Stimulated activated CD4-positive, alpha-beta T cell treated with anti-CD3 and anti-CD28 coated beads, Interleukin-1b, Interleukin-23, amount 100 ng/mL, for 24 hours (primary cell): ENCODE measurements at places on chromosomes 1 and 21.

GRCh38 chr1:184194236-184194635, 142.7 kb downstream of the TSEN15 start:
- DNase-seq: no peak

DNA sequence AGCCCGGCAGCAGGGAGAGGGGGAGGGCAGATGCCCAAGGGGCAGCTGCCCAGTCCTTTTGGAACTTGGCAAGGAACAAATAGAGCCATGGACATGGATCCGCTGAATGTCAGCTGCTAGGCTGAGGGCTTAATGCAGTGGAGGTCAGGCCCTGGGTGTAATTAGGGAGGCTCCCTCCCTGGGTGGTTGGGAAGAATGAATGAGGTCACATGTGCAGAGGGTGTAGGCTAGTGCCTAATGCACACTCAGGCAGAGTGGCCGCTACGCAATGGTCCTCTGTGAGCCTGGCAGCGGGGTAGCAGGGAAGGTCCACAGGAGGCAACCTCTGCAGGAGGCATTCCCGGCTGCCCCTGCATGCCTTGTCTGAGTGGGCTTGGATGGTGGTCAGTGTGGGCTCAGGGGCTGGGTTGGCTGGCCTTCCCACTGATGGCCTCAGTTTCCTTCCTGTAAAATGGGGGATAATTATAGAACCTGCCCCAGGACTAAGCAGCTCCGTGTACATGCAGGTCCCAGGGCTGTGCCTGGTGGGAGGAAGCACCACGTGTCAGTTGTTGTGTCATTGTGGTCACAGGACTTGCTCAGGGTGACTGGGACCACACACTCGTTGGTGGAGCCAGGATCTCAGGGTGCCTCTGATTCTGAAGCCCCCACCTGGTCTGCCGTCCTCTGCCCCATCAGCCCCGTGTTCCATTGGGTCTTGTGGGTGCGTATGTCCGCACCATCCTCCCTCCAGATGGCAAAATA, 81.6 kb upstream of the ACTL8 start:
- no peak for DNase-seq

DNA sequence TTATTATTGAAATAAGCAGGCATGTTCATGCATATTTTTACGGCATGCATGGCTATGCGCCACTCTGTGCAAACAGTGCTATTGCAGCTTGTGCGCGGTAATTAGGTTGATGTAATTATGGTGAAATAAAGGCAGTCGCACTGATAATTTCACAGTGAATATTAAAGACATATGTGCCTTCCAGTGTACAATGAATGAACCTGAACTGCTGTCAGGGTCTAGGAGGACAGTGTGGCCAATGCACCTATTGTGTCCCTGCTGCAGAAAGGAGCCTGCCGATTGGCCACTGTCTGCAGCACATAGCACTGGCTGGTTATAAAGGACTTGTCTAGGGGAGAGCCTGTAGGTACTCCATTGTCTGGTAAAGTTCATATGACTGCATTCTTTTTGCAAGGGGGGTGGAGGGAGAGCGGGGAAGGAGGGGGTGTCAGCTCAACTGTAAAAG, 340.4 kb downstream of the USP25 start:
- DNase-seq: no peak

DNA sequence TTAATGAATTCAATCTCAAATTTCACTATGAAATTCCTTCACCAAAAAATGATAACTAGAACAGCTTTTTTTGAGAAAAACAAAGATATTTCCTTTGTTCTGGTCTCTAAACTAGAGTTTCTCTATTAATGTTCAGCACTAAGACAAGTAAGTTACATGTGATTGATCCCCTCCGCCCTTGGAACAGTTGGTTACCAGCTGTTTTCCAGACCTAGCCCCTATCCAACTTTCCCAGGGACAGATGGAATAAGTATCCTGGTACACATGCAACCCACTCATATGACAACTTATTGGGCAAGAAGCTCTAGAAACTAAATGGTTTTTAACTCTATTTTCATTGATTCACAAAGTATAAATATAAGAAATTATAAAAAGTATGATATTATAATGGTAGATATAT, 140.4 kb downstream of the COP1 start:
- no peak for DNase-seq

DNA sequence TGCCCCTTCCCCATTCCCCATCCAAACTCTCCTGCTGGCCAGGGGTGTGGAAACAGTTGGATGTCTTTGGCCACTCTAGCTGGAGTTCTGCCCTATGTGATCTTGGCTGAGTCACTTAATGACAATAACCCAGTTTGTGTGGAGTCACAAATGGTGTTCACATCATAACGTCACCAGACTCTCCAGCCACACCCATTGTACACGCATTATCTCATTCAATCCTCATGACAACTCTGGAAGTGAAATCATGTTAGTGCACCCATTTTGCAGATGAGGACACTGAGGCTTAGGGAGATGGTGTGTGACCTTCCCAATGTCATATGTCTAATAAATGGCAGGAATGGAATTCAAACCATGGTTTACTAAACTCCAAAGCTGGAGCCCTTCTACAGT, 1.2 kb upstream of the CDA start:
- DNase-seq: no peak

DNA sequence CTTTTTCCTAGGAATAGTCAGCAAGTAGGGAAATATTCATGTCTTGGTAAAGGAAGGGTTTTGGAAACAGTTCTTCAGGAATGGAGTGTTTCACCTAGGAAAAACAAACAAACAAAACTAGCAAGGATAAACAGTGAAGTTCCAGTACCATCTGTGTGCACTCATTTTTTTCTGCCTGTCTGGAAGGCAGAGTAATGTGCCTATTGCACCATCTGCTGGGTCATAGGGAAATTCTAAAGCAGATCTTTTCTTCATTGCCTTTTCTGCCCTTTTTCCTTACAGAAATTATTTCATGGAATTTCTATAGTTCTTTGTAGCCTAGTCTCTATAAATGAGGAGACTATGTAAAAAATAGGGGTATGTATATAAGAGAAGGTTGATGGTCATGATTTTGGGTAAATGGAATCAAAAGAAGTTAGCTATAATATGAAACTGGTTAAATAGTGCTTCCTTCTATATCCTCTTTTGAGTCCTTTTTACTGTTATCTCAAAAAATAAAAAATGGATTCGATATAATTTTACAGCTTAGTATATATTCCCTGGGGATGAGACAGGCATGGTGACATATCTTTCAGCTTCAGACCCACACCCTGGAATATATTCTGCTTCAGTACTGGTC, 3.4 kb upstream of the HRNR start:
- no peak for DNase-seq

GRCh38 chr1:112678605-112679004, 4.1 kb downstream of the MOV10 start:
- DNase-seq: no peak

GRCh38 chr1:83086346-83086745, 912.6 kb downstream of the TTLL7 start:
- no peak for DNase-seq

DNA sequence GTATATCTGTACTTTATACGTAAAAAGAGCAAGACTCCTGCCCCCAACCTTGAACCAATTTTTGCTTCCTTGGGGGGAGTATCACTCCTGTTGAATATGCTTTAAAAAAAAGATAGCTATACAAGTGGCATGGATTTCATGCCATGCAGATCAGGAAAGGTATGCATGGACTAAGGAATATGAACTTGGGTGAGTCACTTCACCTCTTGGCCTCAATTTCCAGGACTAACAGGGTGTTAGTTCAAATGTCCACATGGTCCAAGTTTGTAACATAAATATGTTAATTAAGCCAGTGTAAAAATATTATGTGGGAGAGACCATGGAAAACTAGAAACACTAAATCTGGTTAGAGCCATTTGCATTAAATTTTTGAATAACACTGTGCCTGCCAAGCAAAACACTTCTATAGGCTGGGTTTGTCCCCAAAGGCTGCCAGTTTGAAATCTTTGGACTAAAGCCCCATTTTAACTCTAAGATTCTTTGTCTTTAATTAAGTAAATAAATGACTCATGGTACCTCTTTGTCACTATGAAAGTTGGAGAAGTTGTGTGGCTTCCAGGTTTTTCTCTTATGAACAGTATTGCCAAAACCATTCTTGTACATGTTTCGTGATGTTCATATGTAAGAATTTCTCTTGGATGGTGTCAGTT, 33.1 kb downstream of the FAM177B start:
- DNase-seq: no peak

- DNase-seq: no peak
Observed at GRCh38 chr1:43067977-43068751, 103.9 kb downstream of the EBNA1BP2 start.

DNA sequence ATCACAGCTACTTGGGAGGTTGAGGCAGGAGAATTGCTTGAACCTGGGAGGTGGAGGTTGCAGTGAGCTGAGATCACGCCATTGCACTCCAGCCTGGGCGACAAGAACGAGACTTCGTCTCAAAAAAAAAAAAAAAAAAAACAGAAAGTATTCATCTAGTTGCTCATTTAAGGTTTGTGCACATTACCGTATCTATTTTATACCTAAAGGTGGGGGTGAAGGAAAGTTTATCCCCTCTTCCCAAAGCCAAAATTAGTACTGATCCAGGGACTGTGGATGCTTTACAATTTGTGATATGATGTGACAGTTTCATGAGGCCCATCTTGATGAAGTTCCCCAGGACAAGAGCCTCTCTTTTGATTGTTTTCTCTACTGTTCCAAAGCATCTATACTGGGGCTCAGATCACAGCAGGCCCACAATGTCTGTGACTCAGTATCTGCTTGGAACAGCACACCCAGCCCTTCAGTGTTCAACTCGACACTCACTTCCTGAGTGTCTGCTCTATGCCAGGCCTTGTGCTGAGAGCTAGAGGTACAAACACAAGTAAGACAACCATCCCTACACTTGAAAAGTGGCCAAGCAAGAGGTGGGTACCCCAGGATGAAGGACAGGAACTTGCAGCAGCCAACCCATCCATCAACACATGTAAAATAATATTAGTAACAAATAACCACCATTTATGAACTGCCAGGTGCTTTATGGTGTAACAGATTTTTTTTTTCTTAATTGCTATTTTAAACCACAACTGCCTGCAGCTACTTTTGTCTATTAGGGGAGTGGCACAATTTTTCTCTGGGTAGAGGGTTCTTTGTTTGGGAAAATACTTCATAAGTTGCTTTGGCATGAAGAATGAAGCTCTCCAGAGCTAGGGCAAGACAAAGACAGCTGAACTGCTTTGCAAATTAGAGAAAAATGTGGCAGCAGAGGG, 29.0 kb upstream of the KHDRBS1 start:
- DNase-seq: no peak

- no peak for DNase-seq
Observed at GRCh38 chr1:8169364-8170058, 143.4 kb upstream of the ERRFI1 start.

DNA sequence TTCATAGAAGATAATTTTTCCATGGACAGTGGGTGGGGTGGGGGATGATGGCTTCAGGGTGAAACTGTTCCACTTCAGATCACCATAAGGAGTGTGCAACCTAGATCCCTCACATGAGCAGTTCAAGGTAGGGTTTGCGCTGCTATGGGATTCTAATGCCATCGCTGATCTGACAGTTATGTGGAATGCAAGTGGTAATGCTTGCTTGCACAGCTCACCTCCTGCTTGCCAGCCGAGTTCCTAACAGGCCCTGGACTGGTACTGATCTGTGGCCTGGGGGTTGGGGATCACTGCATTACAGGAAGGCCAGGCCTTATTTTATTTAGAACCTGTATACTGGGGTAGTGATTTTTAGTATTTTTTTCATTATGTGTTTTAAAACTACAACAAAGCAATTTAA, 22.0 kb downstream of the MAN1A2 start:
- DNase-seq: no peak

DNA sequence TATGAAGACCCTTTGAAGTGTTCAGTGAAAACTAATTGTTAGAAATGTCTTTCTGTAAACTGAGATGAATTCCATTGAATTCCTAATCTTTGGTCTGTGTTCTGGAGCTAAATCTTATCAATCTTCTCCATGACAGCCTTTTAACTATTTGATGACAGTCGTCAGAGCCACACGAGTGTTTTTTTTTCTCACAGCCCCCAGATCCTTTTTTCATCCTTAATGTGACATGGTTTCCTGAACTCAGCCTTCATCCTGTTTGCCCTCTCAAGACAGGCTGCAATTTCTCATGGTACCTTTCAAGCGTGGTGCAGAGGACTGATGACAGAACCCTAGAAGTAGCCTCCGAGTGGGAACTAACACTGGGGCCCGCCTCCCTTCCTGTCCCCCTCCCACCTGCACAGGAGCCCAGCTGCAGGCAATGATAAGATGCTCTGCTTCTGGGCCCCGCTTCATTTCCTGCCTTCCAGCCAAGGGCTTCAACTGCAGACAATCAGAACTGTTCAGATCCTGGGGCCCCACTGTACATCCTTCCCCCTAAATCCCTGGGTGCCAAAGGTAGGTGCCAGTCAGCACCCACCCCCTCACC, 114.6 kb upstream of the VAV3 start:
- no peak for DNase-seq

DNA sequence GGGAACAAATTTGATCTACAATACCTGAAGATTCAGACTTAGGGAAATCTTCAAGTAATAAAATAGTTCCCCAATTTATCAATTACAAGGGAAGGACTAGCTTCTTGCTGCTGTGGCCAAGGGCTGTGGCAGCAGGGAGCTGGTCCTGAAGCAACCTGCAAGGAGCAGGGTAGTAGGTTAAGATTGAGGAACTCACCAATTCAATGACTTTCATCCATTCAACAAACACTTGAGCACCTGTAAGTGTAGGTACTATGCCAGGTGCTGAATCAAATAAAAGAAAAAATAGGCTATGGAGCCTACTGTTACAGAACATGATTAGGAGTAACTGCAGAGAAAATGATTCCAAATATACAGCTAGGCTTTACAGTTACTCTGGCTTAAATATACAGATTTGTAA, 64.2 kb upstream of the RBM34 start:
- DNase-seq: no peak

GRCh38 chr1:39297551-39297950, 93.1 kb downstream of the MACF1 start:
- DNase-seq: no peak

DNA sequence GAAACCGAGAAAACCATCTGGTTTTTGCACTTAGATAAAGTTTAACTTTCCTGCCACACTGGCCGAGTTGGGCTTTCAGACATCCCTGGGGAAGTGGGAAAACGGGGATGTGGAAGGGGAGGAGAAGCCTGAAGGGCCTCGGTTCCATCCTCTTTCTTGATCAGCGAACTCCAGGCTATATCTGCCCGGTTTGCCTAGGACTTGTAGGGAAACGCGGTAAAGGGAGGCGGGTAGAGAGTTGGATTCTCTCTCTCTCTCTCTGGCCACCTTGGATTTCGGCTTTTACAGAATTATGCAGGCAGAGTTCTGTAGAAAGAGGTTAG, 4.6 kb upstream of the LHX8 start:
- DNase-seq: no peak

DNA sequence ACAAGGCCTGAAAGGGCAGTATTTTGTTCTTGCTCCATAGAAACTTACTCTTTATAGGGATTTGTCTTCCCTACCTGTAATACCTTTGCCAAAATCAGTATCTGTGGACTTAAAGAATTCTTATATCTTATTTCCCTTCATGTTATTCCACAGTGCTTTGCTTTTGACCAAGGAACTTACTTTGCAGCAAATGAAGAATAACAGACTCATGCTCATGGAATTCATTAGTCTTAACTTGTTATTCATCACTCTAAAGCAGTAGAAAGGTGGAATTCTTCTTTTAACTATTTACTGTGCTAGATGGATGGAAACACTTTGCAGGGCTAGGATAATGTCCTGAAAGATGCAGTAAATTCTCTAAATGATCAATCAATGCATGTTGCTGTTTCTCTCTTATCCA, 45.9 kb downstream of the DUSP10 start:
- DNase-seq: no peak

GRCh38 chr1:229970714-229971113, 96.3 kb upstream of the GALNT2 start:
- no peak for DNase-seq

- no peak for DNase-seq
Observed at GRCh38 chr1:224660074-224660473, 44.0 kb downstream of the CNIH3 start.
